GM19239 (cell line): ENCODE measurements at places on chromosomes 3 and 15.

DNA sequence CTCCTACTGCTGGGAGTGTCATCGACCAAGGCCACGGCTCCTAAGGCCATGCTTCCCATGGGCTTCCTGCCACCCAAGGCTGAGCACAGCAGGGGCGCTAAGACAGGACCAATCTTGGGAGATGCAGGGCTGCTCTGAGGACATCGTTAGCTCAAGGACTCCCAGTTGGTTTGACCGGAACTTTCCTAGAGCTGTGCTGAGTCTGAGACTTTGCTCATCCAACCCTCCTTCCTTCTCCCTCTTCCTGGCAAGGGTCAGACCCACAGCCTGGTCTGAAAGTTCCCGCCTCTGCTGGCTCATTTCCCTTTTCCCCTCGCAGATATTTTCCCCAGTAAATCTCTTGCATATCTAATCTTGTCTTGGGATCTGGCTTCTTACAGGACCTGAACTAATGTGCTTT, 57.2 kb downstream of the EPHB3 start:
- DNase-seq, result no peak

DNA sequence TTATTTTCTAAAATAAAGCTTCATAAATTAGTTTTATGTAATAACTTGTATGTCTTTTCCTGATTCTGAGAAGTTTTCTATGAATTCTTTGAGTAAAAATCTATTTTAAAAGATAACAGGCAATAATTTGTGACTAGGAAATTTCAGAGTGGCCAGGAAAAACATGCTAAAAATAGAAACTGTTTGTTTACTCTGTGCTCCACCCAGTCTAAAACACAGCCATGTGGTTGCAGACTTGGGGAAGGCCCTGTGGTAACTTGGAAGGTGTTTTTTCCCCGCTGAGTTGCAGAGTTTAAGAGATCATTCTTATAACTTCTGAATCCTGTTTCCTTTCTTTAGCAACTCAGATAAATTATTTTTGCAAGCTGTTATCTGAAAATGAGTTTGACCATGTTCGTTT, 21.9 kb downstream of the PLCL2 start:
- no peak for DNase-seq

- no peak for DNase-seq
Observed at GRCh38 chr3:118577055-118577777, 457.4 kb downstream of the IGSF11 start.

DNA sequence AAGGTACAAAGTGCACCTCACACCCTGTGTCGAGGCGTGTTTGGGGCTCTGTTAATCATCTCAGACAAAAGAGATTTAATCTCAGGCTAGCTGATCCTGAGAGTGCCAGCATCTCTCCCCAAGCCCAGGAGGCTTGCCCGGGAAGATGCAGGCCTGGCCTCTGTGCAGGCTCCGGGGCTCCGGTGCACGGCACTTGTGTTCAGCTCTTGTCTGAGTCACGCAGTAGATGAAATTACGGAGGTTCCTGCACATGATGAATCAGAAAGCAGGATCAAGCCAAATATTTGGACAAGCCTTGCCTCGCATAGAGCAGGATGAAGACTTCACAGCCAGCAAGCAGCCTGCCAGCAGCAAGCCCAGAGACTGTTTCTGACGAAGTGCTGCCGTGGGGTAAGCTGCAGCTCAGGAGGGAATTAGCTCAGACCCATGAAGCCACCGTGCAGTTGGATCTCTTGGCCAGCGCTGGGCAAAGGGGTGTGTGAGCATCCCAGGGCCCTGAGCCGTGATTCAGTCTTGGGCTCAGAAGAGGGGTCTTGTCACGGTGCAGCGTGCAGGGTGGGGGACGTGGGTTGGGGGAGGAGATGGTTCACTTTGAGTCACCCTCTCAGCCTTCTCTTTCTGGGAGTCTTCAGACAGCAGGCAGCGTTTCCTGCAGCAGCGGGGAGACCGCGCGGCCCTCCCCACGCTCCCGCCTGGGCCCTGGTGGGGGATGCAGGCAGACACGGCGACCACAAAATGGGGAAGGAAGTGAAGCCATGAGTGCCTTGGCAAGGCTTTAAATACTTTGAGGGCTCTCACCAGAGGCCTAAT, 89.2 kb upstream of the MEF2A start:
- peak; percentile 50 for DNase-seq

DNA sequence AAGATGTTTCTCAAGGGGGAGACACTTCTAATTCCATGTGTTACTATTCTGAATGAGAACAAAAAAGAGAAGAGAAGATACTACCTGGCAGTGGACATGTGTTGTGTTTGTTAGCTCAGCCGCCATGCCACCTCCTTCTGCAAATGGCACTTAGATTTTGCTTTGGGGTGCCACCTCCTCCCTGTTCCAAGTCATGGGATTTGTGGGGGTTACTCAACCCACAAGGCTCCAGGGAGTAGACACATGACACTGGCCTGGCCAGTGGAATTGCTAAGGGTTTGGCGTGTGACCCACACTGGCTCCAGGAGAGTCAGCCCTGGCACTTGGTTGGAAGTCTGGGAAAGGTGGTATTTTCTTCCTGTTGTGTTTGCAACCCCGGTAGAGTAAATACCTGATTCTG, 129.1 kb downstream of the ZNF621 start:
- DNase-seq, result no peak

- peak; percentile 21 for DNase-seq
Observed at GRCh38 chr3:124584552-124585391, 145.5 kb upstream of the UMPS start.

DNA sequence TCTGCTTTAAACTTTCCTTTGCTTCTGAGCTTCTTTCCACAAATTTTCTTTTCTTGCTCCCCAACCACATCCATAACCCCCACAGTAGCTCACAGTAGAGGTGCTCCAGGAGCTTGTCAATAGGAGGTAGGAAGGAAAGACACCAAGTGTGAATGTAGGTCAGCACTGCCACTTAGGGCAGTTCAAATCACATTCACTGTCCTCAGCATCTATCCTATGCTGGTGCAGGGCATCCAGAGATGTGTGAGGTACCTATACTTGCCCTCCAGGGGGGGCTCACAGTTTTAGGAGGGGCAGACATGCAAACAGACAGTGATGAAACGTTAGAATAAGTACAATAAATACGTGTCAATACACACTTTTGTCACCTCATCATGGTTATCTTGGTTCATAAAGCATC, 1.5 kb upstream of the SPSB4 start:
- DNase-seq, result no peak

GRCh38 chr3:52507359-52507758, 12.2 kb downstream of the STAB1 start:
- no peak for DNase-seq
